HFFc6 (cell line): ENCODE measurements at places on chromosomes 3 and 15.
A peak's percentile ranks its signal among the peaks of the same experiment; 100 is the strongest.

DNA sequence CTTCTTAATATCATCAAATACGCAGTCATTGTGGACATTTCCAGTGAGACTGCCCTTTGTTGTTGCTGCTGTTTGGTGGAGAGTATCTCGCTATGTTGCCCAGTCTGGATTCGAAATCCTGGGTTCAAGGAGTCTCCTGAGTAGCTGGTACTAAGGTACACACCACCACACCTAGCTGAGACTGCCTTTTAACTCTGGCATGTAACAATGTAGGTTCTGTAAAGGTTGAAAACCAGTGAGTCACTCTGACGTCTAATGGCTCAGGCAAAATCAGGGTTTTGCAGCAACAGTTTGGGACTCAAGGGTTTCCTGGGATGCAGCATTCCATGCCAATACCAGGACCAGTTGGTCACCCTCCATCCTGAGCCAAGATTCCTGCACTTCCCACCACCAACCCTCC lies 52.2 kb downstream of the AQP9 start:
- DNase-seq, result no peak

GRCh38 chr3:32619395-32619794 lies 48.7 kb upstream of the DYNC1LI1 start:
- no peak for DNase-seq

- peak; percentile 43 for DNase-seq
These were observed 5.5 kb downstream of the FGF7 start for GRCh38 chr15:49428409-49429095.

GRCh38 chr15:81101894-81102815 lies 31.9 kb upstream of the CFAP161 start:
- no peak for DNase-seq

DNA sequence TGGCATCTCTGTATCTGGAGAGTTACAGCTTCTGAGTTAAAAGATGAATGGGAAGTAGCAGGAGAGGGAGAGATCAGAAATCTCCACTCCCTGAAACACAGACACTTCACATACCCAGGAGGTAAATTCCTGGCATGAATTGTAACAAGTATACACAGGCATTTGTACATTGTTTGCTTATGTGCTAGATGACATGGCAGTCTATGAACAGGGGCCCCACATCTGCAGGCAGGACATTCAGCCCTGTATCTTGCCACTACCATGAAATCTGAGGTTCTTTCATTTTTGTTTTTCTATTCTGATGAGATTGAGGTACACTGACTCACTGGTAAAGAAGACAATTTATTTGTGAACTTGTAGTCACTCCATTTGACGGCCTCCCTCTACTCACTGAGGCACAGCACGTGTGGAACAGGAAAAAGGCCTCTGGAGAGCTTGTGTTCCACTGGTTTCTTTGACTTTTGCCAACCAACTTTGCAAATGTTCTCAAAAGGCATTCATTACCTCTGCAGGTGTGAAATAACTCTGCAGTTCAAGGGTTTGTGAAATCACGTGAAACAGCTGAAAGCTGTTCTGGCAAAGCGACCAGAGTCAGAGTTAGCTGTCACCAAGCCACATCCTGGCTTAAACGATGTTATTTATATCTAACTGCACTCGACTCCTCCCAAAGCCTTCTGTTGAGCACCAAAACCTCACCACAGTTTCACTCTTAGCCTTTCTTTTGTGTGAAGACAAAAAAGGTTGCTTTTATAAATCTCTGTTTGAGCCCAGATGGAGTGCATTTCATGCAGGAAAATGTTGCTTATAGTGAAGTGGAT lies 401.3 kb upstream of the CFAP20DC start:
- no peak for DNase-seq

- no peak for DNase-seq
These were observed 134.9 kb downstream of the MBNL1 start for GRCh38 chr3:152403632-152404066.

DNA sequence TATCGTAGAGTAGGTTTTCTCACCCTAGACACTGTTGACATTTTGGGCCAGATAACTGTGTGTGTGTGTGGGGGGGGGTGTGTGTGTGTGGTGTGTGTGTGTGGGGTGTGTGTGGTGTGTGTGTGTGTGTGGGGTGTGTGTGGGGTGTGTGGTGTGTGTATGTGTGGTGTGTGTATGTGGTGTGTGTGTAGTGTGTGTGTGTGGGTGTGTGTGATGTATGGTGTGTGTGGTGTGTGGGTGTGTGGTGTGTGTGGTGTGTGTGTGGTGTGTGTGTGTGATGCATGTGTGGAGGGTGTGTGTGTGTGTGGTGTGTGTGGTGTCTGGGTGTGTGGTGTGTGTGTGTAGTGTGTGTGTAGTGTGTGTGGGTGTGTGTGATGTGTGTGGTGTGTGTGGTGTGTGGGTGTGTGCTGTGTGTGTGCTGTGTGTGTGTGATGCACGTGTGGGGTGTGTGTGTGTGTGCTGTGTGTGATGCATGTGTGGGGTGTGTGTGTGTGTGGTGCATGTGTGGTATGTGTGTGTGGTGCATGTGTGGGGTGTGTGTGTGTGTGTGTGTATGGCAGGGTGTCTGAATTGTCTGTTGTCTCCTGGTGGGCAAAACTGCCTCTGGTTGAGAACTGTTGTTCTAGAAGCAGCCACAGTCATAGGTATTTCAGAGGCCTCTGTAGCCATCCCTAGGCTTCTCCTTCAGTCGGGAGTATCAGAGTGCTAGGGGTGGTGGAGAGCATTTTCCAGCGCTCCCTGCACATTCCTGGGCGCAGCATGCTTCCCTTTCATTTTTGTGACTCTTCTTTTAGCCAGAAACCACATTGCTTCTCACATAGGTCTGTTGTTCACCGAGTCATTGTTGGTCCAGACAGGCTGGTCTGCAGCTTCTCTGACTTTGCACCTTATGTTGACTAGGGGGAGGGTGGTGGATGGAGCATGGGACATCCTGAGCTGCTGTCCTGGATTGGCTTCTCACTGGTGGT lies 84.4 kb downstream of the THSD4 start:
- DNase-seq, result no peak

- DNase-seq, result no peak
These were observed 13.9 kb downstream of the PRR23E start for GRCh38 chr3:127206611-127207516.

GRCh38 chr3:43872901-43873300 lies 182.2 kb downstream of the ABHD5 start:
- DNase-seq, result peak; percentile 68

DNA sequence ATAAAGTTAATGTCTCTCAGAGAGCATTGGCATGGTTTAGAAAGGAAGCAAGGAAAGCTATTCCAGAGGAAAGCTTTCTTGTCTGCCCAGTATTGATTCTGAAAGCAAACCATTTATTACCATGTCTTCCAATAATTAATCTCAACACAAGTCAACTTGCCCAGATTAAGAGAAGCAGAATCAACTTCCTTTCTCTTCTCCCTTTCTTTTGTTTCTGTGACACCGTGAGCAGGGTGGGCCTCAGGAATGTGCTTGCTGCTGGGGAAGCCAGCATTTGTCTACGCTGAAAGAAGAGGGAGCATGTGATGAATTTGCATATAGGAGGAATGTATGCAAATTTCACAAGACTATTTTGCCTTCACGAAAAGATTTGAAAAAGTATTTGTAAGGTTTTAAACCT lies 368.6 kb upstream of the ROPN1 start:
- DNase-seq, result no peak
